ENCODE measurements at places on chromosomes 6 and 20.

GRCh38 chr20:60877071-60877857, 374.8 kb upstream of the CDH4 start:
- no peak for DNase-seq

- no peak for DNase-seq
These were observed 472.9 kb downstream of the C6orf118 start for GRCh38 chr6:164836486-164836885.

DNA sequence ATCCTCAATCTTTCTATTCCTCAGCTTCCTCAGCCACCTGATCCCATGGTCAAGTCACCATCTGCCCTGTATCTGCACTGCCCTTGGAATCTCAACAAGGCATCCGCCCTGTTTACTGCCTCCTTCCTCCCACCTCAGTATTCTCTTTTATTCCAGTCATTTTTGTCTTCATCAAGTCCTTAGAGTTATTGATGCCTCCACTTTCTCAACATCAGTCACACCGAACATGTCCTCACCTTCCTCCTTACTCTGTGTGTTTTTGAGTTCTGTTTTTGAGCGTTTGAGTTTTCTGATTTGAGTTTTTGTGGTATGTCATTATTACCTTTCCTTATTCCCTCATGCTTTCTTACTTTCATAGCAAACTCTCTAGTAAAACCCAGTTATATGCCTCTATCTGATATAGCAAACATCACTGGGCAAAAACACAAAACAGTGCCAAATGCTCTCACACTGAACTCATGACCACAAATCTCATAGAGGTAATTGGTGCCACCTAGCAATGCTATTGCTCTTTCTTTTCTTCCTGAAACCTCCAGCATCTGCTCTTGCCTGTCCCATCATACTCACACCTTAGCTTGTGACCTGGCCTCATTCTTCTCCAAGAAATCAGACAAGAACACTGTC, 11.8 kb upstream of the GNRH2 start:
- no peak for DNase-seq

GRCh38 chr20:2212456-2213015, 83.3 kb upstream of the TGM3 start:
- DNase-seq, result no peak

- DNase-seq, result no peak
These were observed 39.8 kb downstream of the STX11 start for GRCh38 chr6:144190080-144190479.

- no peak for DNase-seq
These were observed 48.9 kb downstream of the KLHL31 start for GRCh38 chr6:53616450-53617357.

DNA sequence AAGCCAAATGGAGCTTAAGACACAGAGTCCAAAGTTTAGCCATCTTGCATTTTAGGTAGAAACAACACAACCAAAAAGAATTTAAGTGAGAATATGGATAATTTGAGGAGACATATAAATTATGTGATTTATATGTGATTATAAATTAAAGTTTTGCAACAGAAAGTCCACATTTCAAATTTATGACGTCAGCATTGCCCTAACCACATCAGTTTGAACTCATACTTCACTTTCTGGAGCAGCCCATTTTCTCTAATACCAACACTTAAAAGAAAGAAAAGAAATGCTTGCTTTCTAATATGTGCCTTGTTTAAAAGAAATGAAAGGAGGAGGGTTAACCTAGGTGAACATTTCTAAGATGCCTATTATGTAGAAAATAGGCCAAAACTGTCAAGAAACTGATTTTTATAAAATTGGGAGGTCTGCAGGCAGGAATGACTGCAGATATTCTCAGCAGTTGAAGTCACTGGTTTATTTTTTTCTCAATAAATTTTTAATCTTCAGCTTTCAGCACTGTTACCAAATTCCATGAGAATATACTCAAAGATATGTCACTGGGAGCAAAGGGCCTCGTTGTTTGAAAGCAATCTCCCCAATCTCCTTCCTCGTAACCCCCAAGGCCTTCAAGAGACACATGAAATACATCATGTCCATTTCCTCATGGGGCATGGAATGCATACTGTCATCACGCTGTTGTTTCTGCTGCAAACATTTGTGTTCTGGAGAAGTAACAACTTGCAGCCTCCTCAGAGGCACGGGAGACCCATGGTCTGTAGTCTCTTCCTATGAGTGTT, 137.8 kb downstream of the SOD2 start:
- no peak for DNase-seq

GRCh38 chr6:108570517-108570916, 9.8 kb downstream of the FOXO3 start:
- no peak for DNase-seq

- DNase-seq, result no peak
These were observed 14.3 kb downstream of the KIF13A start for GRCh38 chr6:17972978-17973622.

- DNase-seq, result no peak
These were observed 10.7 kb upstream of the KCNK15 start for GRCh38 chr20:44734938-44735337.

DNA sequence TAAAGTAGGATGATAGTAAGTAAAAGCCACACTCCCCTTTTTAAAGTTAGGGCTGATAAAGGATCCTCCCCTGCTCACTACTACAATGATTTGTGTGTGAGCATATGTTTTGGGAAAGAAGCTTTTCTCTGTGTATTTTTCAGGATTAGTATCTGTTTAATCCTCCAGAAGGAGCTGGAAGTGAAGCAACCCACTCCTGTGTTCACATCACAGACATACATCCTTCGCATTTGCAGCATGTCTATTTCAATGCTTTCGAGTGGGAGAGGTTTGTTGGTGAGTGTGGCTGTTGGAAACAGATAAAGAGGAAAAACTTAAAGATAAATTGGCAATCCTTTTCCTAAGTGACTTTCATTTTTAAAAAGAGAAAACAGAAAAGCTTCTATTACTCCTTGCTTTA, 31.6 kb upstream of the RGS17 start:
- no peak for DNase-seq

DNA sequence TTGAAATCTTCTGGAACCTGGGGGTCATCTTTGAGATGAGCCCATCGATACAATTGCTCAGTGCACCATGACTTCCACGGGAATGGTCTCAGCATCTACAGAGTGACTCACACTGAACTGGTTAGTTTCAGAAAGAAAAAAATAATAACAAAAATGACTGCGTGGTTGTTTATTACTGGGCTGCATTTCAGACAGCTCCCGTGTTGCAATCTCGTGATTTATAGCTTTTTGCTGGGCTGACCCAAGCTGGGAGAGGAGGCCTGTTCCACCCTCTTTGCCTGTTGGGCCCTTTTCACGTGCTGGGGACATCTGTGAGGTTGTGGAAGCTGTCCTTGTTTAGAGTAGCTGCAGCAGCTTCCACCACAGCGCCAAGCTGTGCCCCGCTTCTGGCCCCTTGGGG, 225.5 kb downstream of the BMP7 start:
- no peak for DNase-seq

DNA sequence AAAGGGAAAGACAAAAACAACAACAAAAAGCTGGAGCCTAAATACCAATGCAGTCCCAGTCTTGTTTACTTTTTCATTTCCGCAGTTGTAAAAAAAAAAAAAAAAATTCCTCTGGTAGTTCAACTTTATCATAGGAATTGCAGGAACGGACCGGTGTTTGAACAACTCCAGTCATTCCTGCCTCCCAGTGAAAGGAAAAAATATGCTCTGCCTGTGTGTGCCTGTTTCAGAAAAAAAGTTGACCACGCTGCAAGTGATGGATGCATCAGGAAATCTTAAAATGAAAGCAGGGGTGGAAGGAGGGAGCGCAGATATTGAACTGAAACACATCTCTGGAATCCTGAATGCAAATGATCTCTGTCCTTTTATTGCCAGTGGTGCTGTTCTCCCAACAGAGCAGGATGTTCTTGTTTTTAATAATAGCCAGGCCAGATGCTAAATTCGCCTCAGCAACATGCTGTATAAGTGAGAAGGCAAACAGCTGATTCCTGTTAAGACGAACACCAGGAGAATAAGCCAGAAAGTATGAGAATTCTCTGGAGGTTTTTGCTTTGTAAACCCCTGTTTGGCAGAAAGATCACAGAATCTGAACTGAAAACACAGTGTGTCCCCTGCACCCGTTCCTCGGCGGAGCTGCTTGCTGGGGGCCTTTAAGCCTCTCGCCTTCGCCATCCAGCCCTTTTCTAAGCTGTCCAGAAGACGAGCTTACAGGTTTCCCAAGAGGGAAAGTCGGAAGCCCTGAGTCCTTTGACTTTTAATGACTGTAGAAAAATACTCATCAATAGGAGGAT, 178.4 kb upstream of the SUPT3H start:
- DNase-seq, result no peak

- no peak for DNase-seq
These were observed 74.6 kb upstream of the CD93 start for GRCh38 chr20:23160536-23161243.

DNA sequence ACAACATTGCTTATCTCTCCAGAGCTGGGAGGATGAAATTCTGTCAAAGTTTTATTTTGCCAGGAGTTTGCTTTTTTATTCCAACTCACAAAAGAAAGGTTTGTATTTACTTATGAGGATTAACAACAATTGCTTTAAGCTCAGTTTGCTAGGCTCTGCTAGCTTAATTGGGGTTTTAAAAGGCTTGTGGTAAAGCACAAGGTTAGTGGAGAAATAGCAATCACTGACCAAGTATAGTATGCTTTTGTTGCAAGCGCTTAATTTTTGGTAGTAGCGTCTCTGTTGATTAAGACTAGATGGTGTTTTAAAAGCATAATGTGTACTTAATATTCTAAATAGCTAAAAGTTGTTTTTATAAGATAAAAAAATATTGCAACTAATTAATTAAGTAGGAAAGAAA, 45.7 kb downstream of the TINAG start:
- DNase-seq, result no peak

DNA sequence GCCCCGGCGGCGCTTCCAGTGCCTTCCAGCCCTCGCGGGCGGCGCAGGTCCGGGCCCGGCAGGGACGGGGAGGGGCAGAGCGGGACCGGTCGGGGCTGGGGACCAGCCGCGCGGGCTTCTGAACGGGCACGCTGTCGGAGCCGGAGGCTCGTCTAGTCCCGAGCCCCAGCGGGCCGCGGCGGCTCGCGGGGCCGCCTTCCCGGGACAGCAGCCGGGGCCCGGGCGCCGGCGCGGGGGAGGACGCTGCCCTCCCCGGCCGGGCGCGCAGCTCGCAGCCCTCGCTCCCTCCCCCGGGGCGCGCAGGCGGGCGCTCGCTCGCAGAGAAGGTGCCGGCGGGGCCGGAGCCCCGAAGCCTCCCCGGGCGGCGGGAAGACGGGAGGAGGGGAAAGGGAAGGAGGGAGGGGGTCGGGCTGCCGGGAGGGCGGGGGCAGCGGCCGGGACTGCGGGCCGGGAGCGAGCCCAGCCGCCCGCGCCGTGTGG, 696 bp upstream of the SIRPA start:
- peak; percentile 33 for DNase-seq

GRCh38 chr6:9621276-9621675, 793.6 kb downstream of the TFAP2A start:
- no peak for DNase-seq

DNA sequence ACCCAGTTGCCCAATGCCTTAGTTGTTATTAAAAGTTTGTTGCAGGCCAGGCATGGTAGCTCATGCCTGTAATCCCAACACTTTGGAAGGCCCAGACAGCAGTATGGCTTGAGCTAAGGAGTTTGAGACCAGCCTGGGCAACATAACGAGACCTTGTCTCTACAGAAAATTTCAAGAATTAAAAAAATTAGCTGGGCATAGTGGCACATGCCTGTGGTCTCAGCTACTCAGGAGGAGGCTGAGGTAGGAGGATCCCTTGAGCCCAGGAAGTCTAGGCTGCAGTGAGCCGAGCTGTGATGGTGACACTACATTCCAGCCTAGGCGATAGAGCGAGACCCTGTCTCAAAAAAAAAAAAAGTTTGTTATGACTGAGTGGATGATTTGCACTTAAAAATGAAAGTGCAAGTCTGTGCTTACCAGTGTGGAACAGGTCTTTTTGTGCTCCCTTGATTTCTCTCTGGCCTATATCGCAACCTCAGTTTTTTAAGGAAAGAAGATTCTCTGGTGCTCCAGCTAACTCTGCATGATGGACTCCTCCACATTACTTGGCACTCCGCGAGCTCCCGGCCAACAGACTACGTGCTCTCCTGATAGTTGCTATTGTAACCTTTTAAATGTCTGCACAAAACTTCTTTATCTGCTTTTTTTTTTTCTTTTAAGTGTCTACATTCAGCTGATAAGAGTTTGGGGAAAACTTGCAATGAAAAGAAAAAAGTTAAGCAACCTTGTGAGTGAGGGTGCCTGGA, 22.1 kb downstream of the ZKSCAN3 start:
- no peak for DNase-seq

- no peak for DNase-seq
These were observed 114.6 kb downstream of the CLIC5 start for GRCh38 chr6:45900808-45901752.

DNA sequence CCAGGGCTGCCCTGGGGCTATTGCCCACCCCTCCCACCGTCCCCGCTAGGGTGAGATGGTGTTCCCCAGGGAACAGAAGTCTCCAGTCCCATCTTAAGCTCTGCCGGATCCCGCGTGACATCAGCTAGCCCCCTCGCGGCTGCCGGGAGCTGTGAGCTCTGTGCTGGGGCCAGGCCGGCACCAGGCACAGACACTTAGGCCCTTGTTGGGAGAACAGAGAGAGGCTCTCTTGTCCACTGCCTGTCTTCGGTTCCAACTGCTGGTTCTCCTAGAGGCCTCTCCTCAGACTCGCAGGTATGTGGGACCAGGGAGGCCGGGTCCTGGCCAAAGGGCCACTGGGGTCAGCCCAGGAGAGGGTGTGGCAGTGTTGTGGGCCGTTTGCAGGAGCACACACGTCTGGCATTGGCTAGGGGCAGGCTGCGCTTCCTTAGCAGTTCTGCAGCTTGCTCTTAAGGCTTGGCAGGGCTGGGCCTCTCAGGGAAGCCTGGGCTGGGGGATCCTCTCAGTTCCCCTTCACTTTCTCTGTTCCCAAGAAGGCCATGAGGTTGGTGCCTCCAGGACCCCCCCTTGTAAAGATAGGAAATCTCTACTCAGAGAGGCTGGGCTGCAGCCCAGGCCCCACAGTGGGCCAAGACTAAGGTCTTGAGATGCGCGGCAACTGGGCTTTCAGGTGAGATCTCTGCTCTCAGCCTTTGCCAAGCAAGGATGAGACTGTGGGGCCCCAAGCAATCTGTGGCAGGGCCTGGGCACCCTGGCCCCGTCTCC, 6.3 kb downstream of the SGK2 start:
- no peak for DNase-seq

GRCh38 chr6:42453031-42453653, 1.4 kb upstream of the TRERF1 start:
- DNase-seq, result peak; percentile 82

DNA sequence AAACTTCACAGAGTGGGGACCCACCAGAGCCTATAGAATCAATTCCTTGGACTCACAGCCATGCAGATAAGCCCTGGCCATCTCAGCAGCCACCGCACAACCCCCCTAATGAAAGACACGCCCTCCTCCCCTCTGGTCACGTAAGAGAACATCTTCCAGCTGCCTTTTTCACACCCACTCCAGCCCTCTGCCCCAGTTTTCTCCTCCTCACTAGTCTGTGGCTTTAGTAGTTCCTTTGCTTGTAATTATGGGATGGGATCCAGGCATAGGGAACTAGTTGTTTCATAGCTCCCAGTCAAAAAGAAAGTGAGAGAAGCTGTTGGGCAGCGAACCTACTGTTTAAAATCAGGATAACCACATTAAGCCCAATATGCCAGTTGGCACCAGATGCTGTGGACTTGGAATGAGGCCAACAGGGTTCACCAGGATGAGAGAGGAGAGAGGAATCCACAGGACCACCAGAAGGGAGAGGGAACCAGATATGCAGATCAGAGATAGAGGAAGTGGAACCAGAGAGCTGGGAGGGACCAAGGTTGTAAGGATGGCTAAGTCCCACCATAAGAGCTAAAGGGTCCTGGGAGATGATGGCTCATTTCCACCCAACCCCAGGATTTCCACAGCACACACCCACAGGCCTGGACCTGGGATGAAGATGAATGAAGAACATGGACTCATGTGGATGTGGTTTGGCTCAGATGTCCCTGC, 9.0 kb upstream of the BTN3A1 start:
- no peak for DNase-seq
